ENCODE measurements at places on chromosomes 12 and 14.

- no peak for DNase-seq
Measured at GRCh38 chr14:41222581-41222980, 384.1 kb upstream of the LRFN5 start.

DNA sequence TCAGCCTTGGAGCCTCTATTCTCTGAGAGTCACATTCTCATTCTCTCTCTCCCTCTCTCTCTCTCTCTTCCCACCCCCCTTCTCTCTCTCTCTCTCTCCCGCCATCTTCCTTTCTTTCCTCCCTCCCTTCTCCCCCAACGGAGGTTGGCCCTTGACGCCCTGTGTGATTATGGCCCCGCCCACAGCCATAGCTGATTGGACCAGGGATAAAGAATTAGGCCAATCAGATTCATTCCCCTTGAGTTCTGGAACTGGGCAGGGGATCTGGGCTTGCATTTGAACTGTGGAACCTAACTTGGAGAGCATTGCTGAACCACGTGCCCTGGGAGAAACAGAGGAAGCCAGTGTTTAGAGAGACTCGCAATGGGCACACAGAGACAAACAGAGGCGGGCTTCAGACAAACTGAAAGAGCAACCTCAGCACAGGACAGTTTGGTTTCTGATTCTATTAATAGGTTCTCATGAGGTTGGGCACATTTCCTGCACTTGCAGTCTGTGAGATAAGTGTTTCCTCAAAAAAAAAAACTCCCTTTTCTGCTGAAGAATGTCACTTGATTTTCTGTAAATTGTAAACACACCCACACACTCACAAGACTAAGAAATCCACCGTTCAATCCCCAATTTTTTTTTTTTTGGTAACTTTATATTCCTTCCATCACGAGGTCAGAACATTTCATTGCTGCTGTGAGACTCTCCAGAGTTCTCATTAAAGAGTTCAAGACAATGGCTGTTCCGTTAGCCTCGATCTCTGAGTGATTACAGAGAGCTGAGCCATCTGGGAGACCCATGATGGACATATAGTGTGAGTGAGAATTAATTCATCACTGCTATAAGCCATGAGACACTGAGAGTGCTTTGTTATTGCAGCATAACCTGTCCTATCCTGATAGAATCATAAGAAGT, 3.5 kb upstream of the P2RX7 start:
- DNase-seq = peak; percentile 36

DNA sequence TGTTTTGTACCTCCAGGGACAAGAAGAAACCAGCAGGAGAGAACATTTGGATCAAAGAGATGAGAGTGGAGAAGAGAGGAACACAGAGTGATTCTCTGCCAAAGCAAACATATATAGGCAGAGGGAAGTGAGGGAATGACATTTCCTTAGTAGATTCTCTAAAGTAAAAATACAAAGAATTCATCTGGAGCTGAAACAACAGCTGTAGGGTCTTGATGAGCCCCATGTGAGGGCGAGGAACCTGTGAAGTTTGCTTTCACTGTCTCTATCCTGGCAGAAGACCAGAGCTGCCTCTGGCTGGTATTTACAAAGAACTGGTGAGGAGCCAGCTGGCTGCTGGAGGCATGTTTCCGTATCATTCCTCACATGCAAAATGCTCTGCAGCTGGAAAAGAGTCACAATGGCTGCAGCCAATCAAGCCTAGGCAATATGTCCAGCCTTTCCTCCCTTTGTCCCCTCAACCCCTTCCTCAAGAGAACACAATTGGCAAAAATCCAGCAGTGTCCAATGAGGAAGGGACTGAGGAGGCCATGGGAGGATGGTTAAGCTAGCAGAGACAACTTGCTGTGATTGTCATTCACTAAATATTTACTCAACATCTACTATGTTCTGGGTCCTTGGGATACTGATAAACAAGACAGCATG, 122.5 kb downstream of the PHLDA1 start:
- no peak for DNase-seq

DNA sequence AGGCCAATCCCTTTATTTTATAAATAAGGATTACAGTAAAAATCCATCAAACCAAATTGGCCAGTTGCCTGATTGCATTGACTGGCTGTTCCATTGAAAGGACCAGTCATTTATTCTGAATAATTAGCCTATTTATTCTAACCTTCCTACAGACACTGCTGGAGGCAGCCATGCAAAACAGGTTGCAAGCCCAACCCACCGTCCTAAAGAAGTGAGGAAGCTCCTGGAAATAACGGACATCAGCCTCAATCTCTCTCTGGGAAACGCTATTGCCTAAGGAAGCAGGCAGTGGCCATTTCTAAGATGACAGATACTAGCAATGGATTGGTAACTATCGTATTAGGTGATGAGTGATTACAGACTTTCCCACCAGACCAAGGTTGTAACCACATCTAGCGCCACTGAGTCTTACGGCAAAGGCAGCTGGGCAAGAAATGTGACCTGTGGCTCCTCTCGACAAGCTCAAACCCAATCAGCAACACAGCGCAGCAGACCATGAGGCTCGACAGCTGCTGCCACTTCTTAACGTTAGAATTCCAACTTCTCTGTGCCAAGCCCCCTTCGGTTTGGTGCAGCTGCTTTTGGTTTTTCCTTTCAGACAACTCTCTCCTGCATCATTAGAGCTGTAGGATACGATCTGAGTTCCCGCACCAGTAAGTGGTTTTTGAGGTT, 134.2 kb downstream of the KCNK10 start:
- peak; percentile 4 for DNase-seq

DNA sequence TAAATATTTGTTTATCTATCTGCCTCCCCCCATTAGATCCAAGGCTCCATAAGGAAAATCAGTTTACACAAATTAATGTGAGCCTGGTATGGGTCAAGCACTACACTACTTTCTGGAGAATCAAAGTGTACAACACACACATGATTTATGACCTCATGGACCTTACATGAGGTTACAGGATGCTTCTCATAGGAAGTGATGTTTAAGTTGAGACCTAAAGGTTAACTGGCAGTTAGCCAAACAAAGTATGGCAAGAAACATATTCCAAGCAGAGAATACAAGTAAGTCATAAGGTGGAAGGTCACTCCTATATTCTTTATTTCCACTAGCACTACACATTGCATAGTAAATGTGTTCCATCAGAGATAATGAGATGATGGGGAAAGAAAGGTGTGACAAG, 39.2 kb downstream of the OSBPL8 start:
- no peak for DNase-seq

GRCh38 chr12:25324861-25325260, 74.1 kb upstream of the KRAS start:
- DNase-seq = no peak

GRCh38 chr12:45577844-45578399, 151.6 kb upstream of the ARID2 start:
- no peak for DNase-seq

- no peak for DNase-seq
Measured at GRCh38 chr14:99747582-99748330, 45.5 kb upstream of the EML1 start.

- DNase-seq = no peak
Measured at GRCh38 chr14:61244009-61244408, 37.1 kb downstream of the TMEM30B start.

DNA sequence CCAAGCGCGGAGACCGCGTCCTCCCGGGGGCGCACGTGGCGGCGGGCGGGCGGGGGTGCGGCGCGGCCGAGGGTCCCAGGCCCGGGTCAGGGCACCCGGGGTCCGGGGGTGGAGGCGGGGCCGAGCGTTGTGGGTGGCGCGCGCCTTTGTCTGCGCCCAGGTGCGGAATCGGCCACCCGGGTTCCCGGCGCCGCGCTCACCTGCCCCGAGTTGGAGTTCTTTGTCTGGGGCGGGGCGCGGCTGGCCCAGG, 50.1 kb downstream of the LRCOL1 start:
- DNase-seq = peak; percentile 61

DNA sequence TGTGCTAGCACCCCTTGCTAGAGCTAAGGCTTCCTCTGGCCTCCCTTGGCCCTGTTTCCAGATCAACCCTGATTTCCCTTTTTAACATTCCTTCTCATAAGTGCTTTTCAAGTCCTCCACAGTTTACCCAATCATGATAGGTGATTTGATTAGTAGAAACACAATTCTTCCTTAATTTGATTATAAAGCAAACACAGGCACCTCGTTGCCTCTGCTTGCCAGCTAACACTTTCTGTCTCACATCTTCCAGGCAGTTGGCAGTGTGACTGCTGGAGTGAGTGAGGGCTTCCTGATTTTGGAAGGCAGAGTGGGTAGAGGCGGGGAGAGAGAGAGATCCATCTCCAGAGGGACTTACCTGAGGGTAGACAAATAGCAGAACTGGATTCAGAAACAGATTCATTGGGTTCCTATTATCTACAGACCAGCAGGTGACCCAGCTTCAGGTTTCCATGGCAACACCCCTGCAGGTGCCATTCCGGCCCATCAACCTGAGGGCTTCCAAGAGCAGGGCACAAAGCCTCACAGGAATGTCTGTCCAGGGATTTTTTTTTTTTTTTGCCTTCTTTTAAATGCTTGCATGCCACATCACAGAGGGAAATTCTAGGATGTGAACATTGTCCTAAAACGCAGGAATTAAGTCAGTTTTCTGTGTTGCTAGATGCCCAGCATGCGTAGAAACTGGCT, 77.7 kb downstream of the PLXNC1 start:
- no peak for DNase-seq

GRCh38 chr14:64764641-64765520, 60.7 kb downstream of the PLEKHG3 start:
- peak; percentile 75 for DNase-seq

- peak; percentile 80 for DNase-seq
Measured at GRCh38 chr12:95789126-95790032, 1.2 kb downstream of the NTN4 start.

- no peak for DNase-seq
Measured at GRCh38 chr12:66941150-66941549, 262.3 kb upstream of the GRIP1 start.

DNA sequence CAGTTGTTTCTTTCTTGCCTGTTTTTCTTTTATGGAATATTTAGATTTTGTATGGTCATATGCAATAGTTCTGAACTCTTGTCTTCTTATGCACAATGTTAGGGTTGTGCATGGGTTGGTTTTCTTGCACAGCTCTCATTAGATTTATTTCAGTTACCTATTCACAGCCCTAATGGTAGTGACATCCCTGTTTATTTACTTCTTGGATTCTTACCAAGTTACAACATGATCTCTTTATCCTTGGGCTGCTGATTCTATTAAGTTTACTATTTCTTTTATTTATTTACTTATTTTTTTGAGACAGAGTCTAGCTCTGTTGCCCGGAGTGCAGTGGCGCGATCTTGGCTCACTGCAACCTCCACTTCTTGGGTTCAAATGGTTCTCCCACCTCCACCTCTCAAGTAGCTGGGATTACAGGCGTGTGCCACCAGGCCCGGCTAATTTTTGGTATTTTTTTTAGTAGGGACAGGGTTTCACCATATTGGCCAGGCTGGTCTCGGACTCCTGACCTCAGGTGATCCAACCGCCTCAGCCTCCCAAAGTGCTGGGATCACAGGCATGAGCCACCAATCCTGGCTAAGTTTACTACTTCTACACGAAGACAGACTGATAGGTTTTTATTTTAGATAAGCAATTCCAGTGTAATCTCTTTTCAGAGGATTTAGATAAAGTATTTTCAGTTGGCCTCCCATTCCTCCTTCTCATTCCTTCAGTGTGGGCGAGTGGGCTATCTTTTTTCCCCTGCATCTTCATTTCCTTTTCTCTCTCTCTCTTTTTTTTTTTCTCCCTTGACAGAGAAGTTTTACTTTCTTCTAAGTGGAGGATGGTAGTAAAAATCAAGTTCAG, 395.1 kb upstream of the RGS6 start:
- no peak for DNase-seq

DNA sequence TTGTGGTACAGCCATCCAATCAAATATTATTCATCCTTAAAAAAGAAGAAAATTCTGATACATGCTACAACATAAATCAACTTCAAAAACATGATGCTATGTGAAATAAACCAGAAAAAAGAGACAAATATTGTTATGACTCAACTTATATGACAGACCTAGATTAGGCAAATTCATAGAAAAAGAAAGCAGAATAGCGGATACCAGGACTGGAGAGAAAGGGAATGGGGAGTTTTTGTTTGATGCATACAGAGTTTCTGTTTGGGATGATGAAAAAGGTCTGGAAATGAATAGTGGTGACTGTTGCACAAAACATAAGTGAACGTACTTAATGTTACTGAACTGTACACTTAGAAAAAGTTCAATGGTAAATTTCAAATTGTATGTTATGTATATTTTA, 82.3 kb downstream of the SPPL3 start:
- no peak for DNase-seq

DNA sequence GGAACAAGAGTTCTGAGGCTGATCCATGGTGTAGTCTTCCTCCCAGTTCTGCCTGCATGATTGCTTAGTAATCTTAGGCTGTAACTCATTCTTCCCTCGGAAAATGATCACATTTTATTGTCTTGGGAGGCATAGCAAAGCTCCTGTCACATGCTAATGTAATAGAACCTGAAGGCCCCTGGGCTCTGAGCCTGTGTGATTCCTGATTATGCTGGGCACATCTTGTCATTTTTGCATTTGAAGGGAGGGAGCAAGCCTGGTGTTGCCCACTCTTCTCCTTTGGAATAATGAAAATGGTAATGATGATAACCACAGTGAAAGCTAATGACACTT, 215.4 kb downstream of the MSRB3 start:
- DNase-seq = no peak

DNA sequence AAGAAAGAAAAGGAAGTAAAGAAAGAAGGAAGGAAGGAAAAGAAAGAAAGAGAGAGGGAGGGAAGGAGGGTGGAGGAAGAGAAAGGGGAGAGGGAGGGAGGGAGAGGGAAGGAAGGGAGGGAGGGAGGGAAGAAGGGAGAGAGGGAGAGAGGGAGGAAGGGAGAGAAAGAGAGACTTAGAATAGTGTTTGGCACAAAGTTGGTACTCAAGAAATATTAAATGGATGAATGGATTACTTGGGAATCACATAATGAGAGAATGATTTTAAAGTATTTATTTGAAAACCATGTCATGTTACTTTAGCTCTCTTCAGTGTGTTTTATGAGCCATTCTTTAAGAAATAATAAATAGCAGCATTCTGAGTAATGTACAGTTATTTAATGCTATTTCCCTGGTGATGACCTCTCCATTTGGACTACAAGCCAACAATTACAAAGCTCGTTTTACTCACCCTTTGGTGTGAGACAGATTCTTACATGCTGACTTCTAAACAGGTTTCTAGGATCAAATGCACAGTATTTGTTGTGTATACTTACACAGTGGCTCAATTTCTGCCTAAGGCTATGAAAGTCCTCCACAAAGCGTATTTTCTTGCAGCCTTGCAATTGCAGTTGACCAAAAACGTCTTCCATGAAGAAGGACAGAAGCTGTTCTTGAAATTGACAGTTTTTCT, 861 bp downstream of the IL26 start:
- no peak for DNase-seq

GRCh38 chr12:44647917-44648690, 228.0 kb downstream of the NELL2 start:
- no peak for DNase-seq
